ENCODE measurements at places on chromosomes 2 and 18. TPM values are rescaled to one million over a fixed set of nuclear protein-coding genes. Genes with fewer than 3 reads are reported as not detected.

- DNase-seq: peak; percentile 40
These were observed 6.6 kb upstream of the OXER1 start for GRCh38 chr2:42770288-42771131.

DNA sequence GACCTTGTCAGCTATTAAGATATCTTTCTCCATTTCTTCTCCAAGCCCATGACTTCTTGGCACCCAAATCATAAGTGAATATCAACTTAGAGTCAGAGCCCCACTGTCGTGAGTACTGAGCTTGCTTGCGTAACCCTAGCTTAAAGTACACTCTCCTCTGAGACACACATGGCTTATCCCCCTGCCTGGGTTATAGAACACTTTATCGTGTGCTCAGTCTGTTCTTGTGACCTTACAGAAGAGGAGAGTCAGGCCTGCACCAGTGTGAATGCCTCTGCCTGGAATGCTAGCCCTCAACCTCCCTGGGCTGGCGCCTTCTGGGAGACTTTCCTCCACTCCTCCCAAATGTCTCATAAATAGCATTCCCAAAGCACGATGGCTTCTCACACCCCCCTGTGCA is 79.3 kb downstream of the CEP192 start:
- no peak for DNase-seq

DNA sequence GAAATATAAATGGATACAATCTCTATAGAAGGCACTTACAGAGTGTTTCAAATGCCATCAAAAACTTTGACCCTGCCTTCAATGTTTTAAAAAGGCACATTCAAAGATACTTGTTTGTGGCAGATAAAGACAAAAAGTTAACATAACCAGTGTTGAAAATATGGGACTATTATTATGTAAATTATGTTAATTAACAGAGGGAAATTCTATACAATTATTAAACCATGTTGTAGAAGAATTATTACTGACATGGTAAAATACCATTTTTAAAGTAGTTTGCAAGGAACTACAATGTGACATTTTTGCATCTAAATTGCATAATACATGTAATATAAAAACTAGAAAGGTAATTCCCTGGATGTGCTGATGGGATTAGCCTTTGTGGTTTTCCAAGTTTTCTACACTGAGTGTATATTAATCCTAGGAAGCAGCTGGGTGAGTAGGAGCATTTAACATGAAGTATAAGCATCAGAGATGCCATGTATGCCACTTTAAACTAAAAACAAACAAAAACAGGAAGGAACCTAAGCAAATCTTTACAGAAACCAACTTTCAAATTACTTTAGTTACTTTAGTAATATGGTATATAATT is 21.7 kb downstream of the MIB1 start:
- DNase-seq: no peak

The CYP27A1 gene
- 21.6 TPM for total RNA-seq

- DNase-seq: no peak
These were observed 110.7 kb downstream of the ZEB2 start for GRCh38 chr2:144409241-144409640.

DNA sequence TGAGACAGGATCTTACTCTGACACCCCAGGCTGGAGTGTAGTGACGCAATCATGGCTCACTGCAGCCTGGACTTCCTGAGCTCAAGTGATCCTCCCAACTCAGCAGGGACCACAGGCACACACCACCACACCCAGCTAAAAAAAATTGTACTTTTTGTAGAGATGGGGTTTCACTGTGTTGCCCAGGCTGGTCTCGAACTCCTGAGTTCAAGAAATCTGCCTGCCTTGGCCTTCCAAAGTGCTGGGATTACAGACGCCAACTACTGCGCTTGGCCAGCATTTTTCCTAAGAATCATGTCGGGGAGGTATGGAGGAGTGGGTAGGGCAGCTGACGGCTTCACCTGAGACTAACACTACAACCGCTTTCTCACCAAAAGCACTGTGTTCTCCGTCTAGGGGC is 50.4 kb downstream of the CYP26B1 start:
- no peak for DNase-seq

DNA sequence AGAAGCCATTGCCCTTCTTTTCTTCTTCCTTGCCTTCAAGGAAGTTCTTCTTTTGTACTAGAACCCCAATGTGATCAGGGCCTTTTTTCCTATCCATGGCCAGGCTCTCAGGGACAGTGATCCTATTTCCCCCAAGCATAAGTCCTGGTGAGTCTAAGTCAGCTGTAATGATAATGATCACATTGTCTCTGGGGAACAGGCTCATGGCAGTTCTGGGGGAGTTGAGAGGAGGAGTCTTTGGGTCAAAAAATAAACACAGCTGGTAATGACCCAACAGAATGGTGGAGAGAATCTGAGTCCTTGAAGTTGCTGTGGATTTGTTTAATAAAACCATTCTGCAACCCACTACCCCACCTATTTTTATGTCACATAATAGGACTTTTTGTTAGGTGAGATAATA is 96.6 kb downstream of the SOCS6 start:
- no peak for DNase-seq

- no peak for DNase-seq
These were observed 44.4 kb downstream of the SPATS2L start for GRCh38 chr2:200350850-200351285.

The TFPI gene
- total RNA-seq: 21.2 TPM
